ENCODE measurements at places on chromosomes 12 and 14.

DNA sequence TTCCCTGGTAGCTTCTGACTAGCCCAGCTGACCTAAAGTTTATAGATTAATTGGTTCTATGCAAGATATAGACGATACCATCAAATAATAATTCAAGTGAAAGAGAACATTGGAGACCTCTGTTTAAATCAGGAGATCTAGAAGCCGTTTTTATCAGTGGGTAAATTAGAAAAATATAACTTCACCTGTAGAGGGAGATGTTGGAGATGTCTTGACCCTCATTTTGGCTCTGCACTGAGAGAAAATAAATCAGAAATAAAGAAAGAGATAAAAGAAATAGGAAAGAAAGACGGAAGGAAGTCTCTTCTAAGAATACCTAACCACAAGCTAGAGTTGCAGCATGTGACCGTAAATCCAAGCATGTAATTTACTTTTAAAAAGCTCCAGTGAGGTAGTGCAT is 684.5 kb downstream of the C12orf50 start:
- no peak for DNase-seq

DNA sequence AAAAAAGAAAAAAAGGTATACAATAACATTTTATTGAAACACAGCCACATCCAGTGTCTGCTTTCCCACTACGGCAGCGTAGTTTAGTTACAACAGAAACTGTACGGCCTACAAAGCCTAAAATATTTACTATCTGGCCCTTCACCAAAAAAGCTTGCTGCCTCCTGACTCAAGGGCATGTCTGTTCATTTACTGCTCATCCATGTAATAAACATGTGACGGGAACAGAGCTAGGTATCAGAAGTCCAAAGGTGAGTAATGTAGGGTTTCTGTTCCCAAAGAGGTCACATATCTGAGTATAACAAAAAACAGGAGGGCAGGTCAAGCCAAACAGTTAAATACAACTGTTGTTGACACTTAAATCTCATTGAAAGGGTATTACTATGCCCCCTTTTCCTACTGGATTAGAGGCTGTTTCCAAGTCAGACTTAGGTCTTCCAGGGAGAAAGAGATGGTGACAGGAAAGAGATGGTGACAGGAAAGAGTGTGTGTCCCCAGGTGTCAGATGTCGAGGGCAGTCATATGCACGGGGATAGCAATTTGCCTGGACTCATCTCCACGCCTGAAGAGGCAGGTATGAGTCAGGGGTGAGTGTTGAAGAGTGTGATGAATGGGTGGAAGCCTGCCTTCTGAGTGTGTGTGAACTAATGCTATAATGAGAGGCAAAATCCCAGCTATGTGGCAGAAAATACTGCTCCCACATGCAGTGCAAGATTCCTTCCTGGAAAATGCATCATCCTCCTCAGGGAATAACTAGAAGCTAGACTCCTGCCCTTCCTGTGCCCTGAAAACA is 77.7 kb downstream of the MAP3K9 start:
- DNase-seq, result no peak

DNA sequence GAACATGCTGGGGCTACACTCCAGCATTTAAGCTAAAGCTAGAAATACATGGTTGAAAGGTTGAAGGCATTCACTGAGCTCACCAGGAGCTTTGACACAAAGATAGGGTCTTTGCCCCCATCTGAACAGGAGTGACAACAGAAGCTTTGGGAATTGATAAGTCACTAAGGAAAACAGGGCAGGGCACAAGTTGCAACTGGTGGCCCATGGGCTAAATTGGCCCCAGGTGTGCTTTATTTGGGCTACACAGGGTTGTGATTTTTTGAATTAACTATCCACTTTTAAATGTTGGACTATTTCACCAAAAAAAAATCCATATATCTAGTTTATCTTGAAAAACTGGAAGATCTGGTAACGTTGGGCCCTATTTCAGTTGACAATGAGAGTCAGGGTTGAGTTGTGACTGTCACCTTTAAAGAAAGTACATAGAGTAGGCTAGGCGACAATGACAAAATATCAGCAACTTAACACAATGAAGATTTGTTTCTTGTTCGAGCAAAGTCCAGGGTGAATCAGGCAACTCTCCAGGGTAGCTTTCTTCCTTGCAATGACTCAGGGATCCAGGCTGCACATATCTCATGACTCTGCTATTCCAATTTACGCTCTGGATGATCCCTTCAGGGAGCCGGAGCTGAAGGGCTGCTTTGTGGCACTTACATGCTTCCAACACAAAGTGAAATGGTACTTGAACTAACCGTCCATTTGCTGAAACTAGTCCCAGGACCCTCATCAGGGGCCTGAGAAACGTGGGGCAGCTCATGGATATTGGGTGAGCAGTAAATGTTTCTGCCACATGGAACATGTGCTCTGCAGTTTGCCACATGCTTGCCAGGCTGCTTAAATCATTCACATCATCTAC is 13.3 kb upstream of the EIF4B start:
- DNase-seq, result no peak

- DNase-seq, result no peak
These were observed 624.8 kb upstream of the NOVA1 start for GRCh38 chr14:27222671-27223070.

- no peak for DNase-seq
These were observed 89.0 kb downstream of the SLC38A1 start for GRCh38 chr12:46179693-46180452.

DNA sequence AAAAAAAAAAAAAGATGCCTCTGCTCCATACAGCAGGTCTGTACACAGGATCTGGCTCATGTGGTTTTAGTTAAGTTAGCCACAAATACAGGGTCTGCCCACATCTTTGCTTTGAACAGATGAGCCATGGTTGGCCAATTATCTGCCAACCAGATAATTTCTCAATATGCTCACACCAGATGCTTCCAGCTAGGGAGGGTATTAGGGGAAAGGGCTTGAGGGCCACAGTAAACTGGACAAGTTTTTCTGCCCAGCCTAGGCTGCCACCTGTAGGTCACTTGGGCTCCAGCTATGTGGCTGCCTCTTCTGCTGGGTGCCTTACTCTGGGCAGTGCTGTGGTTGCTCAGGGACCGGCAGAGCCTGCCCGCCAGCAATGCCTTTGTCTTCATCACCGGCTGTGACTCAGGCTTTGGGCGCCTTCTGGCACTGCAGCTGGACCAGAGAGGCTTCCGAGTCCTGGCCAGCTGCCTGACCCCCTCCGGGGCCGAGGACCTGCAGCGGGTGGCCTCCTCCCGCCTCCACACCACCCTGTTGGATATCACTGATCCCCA is 776 bp downstream of the RDH5 start:
- DNase-seq, result no peak

DNA sequence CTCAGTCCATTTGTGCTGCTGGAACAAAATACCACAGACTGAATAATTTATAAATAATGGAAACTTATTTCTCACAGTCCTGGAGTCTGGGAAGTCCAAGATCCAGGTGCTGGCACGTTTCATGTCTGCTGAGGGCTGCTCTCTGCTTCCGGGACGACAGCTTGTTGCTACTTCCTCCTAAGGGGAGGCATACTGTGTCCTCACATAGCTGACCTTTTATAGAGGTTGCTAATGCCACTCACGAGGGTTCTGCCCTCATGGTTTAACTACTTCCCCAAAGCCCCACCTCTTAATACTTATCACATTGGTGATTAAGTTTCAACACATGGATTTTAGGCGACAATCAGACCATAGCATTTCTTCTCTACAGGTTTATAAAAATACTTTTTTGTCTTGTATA is 411.1 kb downstream of the NRXN3 start:
- no peak for DNase-seq

GRCh38 chr14:63032076-63032475 is 13.2 kb downstream of the KCNH5 start:
- DNase-seq, result no peak

GRCh38 chr14:32588448-32589320 is 259.6 kb downstream of the AKAP6 start:
- DNase-seq, result no peak

GRCh38 chr14:20372796-20373195 is 29.4 kb downstream of the PARP2 start:
- DNase-seq, result no peak

- DNase-seq, result no peak
These were observed 1850.6 kb upstream of the SEL1L start for GRCh38 chr14:83384253-83384652.

GRCh38 chr12:81541121-81541520 is 218.0 kb downstream of the PPFIA2 start:
- no peak for DNase-seq

All from retinal pigment epithelial cell (primary cell).